ENCODE measurements at places on chromosomes 1 and 21. TPM values are rescaled to one million over a fixed set of nuclear protein-coding genes. Genes with fewer than 3 reads are reported as not detected.

The AMPD1 gene
- total RNA-seq = not detected

The CR2 gene
- 1.7 TPM for total RNA-seq

The TMEM269 gene
- total RNA-seq = 0.08 TPM

The LCE3A gene
- total RNA-seq = not detected

The CD1D gene
- 0.44 TPM for total RNA-seq

The SERINC2 gene
- total RNA-seq = 109 TPM

The CTSS gene
- total RNA-seq = 19.6 TPM

The KLF17 gene
- not detected for total RNA-seq

The SLC6A9 gene
- 46.7 TPM for total RNA-seq

The RCSD1 gene
- total RNA-seq = 2.4 TPM

The SPRR3 gene
- total RNA-seq = 10,043 TPM

The PEF1 gene
- total RNA-seq = 44.0 TPM

The PLPPR5 gene
- total RNA-seq = not detected

The SLC16A4 gene
- 0.44 TPM for total RNA-seq

The OR2T35 gene
- not detected for total RNA-seq

The PKLR gene
- 0.20 TPM for total RNA-seq

The KCNE1 gene
- 0.28 TPM for total RNA-seq

The DNAI4 gene
- total RNA-seq = 0.56 TPM

The ADORA1 gene
- total RNA-seq = 0.28 TPM

The DNAJC6 gene
- 0.20 TPM for total RNA-seq

The DMRTA2 gene
- total RNA-seq = 1.7 TPM

The ATP1A4 gene
- not detected for total RNA-seq

The OVAAL gene
- total RNA-seq = not detected

The CD1B gene
- total RNA-seq = not detected

The LGR6 gene
- total RNA-seq = 2.7 TPM

The RCAN1 gene
- total RNA-seq = 7.5 TPM

The C2CD2 gene
- total RNA-seq = 11.4 TPM

The TMEM51 gene
- 22.5 TPM for total RNA-seq

The JAM2 gene
- total RNA-seq = 4.3 TPM

The ACOT7 gene
- 37.2 TPM for total RNA-seq

The TINAGL1 gene
- 15.9 TPM for total RNA-seq

The OR14K1 gene
- not detected for total RNA-seq

The IGSF5 gene
- total RNA-seq = not detected

The BEND5 gene
- total RNA-seq = 0.24 TPM

The KCNE2 gene
- total RNA-seq = not detected

The CD48 gene
- 2.0 TPM for total RNA-seq

The TRMT13 gene
- 9.4 TPM for total RNA-seq

The LY9 gene
- total RNA-seq = 0.20 TPM

The SLAMF7 gene
- 6.3 TPM for total RNA-seq

The NGF gene
- total RNA-seq = 0.52 TPM

The GSTM5 gene
- total RNA-seq = 0.36 TPM

The OR6N1 gene
- total RNA-seq = not detected

The PCSK9 gene
- 18.3 TPM for total RNA-seq

The MLLT11 gene
- total RNA-seq = 0.80 TPM

The LACTBL1 gene
- total RNA-seq = not detected

The DTL gene
- total RNA-seq = 6.7 TPM

The LYSMD1 gene
- 5.0 TPM for total RNA-seq

The INTS3 gene
- 22.5 TPM for total RNA-seq

The RIPPLY3 gene
- total RNA-seq = not detected

The TNFSF18 gene
- 2.0 TPM for total RNA-seq

The ELAPOR1 gene
- total RNA-seq = 1.9 TPM

The LIPI gene
- total RNA-seq = not detected

The DIO1 gene
- not detected for total RNA-seq

The PRKAA2 gene
- 0.44 TPM for total RNA-seq

The FCRL4 gene
- total RNA-seq = 0.04 TPM

The C4BPA gene
- total RNA-seq = 0.24 TPM

The OR2T11 gene
- total RNA-seq = not detected

The GPR157 gene
- total RNA-seq = 45.3 TPM

The HLCS gene
- 11.6 TPM for total RNA-seq
